Transverse colon (tissue), 4 donors: ENCODE measurements at places on chromosomes 6 and 20. TPM values are rescaled to one million over a fixed set of nuclear protein-coding genes. Genes with fewer than 3 reads are reported as not detected.

Gene CCM2L
- 2.9 TPM for total RNA-seq

Gene KIZ
- total RNA-seq = 38.3 TPM

Gene TGM3
- total RNA-seq = 0.14 TPM

Gene RIMS1
- total RNA-seq = 0.41 TPM

Gene SIRPA
- total RNA-seq = 9.0 TPM

Gene FUT9
- under 0.01 TPM for total RNA-seq

Gene TSHZ2
- total RNA-seq = 5.4 TPM

Gene HLA-DOB
- total RNA-seq = not detected

Gene HSPA12B
- total RNA-seq = 3.2 TPM

GRCh38 chr20:33158637-33159385 lies 9.1 kb upstream of the BPIFA2 start:
- DNase-seq = no peak

- no peak for DNase-seq
Observed at GRCh38 chr20:19789446-19789845, 31.4 kb downstream of the RIN2 start.

GRCh38 chr20:4062721-4063606 lies 47.6 kb upstream of the RNF24 start:
- no peak for DNase-seq

DNA sequence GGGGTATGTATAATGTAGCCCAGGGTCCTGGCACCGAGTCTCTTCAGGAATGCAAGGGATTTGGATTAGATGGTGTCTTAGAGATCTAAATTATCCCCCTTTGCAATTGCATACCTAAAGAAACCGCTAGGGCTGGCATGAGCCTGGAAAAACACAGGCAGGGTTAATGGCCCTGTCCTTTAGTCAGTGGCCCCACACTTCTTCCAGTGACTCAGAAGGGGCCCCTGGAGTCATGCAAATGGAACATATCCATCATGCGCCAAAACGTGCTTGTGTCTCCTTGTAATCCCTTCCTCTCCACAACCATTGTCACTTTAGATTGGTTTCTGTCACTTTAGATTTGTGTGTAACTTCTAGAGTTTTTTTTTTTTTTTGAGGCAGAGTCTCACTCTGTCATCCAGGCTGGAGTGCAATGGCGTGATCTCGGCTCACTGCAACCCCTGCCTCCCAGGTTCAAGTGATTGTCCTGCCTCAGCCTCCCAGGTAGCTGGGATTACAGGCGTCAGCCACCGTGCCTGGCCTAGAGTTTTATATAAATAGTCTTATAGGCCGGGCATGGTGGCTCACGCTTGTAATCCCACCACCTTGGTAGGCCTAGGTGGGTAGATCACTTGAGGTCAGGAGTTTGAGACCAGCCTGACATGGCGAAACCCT lies 8.7 kb upstream of the MYBL2 start:
- DNase-seq = no peak

DNA sequence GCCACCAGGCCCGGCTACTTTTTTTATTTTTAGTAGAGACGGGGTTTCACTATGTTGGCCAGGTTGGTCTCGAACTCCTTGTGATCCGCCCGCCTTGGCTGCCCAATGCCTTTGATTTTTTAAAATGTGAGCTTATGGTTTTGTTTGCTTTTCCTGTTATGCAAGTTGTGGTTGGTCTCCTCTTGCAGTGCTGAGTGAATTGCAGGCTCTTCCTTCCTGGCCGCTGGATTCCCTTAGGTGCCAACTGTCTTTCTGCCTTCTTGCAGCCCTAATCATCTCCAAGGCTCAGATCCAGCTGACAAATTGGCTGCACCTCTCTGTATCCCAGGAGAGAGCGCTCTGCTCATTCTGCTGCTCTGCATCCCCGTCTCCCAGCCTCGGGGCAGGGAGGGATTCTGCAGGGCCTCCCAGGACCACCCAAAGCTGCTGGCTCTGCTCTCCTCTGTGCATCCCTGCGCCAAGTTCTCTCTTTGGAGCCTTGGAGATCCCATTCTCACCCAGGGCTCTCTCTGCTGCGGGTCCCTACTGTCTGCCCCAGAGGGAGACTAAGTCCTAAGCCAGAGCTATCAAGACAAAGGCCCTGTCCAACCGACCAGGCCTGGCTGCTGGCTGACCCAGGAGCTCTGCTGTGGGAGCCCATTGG lies 14.1 kb upstream of the EMILIN3 start:
- no peak for DNase-seq

DNA sequence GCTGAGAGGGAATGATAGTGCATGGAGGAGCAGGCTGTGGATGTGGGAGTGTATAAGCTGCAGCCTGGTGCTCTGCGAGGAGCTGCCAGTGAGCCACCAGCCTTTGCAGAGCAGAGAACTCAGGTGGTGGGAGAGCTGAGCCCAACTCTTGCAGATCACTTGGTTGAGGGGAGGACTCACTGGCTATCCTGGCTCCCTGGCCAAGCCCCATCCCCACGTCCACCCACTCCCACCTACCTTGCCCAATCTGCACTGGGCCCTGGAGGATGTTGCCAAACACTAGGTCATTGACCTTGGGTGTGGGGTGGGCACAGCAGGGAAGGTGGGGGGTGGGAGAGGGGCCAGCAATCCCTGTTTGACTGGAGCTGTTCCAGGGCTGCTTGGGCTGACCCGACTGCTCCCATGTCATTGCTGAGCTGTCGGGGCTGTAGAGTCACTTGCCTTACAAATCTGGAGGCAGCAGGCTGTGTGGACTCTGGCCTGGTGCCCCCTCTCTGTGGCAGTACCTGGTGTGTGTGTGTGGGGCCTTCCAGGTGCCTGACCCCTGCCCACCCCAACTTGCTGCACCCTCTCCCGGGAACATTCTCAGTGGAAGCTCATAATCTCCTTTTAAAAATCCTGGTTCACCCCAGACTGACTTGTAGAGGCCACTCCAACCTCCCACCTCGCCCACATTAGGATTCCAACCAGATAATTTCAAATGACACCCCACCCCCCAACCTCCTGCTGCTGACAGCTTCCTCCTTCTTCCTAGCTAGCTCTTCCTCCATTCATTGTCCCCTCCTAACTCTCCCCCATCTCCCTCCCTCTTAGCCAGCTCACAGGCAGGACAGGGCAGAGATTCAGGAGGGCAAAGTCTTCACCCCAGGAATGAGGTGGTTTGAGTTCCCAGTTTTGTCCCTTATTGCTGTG lies 162.3 kb downstream of the MRPL14 start:
- DNase-seq = no peak

DNA sequence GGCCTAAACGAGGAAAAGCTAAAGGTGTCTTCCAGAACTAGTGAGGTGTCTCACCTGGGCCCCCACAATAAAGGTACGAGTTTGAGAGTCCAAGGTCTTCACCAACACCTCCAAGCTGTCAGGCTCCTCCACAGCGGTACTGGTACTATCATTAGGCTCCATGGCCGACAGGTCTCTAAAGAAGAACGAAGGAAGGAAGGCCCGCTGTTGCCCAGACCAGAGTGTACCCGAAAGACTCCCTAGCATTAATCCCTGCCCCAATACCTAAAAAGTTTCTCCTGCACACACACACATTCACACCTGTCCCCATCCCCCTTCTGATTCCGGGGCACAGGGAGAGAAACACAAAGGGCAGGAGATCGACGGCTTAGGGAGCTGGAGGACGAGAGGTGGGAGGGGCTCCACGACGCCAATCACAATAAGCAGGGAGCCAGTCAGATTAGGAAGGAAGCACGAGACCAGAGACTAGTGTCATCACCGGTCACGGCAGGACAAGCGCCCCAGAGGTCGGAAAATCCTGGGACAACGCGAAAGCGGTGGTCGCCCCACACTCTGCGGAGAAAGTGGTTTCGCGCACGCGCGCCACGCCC lies 764 bp downstream of the BAG6 start:
- peak; percentile 80 for DNase-seq

GRCh38 chr6:44190715-44191114 lies 26.0 kb upstream of the MYMX start:
- no peak for DNase-seq

- no peak for DNase-seq
Observed at GRCh38 chr6:14511061-14511586, 393.6 kb downstream of the CD83 start.

DNA sequence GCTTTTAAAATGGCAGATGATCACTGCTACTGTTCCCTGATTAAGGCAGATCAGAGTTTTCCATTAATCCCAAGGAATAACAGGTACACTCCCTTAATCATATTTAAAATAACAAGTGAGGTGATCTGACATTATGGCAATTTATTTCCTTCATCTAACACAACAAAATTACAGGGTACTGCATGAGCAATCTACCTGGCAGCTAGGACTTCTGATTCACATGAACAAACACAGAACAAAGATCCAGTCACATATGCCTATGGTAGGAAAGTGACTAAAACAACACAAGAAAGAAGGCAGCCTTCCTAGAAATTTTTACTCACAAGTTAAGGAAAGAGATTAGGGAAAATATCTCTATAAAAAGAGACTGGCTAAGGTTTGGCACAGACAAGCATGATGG lies 33.2 kb downstream of the MAP7 start:
- DNase-seq = no peak

DNA sequence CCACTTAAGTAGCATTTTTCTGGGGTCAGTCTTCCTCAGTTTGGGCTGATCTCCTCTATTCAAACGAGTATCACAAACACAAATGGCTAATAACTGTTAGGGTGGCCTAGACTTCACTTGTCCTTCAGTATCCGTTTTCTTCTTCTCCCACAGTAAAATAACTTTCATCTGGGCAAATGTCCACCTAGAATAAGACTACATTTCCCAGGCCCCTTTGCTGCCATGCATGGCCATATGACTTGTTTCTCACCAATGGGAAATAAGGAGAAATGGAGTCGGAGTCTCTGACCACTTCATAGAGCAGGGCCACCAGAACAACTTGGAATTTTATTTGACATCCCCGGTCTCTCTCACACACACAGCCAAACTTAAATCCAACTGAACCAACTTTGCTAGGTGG lies 51.4 kb downstream of the SULF2 start:
- no peak for DNase-seq

DNA sequence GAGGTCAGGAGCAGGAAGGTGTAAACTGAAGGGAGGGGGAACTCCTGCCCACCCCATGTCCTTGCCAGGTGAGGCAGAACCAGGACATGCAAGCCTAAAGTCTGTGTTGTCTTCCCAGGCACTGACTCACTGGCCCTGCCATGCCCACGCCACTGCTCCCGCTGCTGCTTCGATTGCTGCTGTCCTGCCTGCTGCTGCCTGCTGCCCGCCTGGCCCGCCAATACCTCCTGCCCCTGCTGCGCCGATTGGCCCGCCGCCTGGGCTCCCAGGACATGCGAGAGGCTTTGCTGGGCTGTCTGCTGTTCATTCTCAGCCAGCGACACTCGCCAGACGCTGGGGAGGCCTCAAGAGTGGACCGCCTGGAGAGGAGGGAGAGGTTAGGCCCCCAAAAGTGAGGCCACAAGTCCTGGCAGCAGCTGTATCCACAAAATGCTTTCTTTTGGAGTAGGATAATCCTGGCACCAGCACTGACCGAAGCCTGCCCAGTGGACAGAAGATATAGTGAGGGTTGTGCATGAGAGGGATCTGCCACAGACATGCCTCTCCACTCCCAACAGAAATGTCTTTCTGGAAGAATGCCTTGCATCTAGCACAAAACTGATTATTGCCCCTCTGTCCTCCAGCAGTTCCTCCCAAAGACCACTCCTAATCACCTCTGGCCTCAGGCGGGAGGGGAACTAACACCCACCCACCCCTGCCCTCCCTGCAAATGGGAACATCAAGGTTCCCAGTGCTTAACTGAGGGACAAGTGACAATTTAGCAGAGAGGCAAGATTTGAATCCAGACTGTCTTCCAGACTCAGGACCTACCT lies 812 bp downstream of the MYMX start:
- peak; percentile 42 for DNase-seq

DNA sequence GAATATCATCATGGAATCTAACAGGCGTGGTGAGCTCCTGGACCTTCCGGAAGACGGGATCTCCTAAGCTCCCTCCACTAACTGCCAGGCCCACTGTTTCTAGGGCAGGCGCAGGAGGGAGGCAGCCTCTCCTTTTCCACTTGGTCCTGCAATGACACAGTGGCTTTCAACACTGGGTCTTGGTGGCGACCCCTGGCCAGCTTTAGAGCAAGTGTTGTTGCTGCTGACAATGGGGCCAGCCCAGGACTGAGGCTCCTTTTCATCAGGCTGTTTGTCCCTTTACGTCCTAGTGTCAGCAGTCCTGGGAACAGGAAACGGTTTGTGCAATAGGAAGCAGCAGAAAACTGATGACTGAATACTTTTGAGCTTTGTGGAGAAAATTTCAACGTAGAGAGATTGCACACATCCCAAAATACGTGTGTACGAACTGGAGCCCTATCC lies 9.7 kb upstream of the QKI start:
- peak; percentile 25 for DNase-seq

DNA sequence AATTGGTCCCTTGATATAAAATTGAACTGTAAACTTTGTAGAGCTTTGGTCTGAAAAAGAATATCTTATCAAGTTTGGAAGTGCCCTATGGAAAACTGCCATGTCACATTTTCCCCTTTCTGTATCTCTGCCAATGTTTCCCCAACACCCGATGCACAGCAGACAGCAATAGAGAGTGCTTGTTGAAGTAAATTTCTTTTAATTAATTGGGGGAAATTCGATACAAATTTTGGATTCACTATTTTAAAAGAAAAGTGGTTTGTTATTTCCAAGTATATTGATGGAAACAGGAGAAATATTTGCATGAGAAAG lies 208.1 kb downstream of the OGFRL1 start:
- no peak for DNase-seq

DNA sequence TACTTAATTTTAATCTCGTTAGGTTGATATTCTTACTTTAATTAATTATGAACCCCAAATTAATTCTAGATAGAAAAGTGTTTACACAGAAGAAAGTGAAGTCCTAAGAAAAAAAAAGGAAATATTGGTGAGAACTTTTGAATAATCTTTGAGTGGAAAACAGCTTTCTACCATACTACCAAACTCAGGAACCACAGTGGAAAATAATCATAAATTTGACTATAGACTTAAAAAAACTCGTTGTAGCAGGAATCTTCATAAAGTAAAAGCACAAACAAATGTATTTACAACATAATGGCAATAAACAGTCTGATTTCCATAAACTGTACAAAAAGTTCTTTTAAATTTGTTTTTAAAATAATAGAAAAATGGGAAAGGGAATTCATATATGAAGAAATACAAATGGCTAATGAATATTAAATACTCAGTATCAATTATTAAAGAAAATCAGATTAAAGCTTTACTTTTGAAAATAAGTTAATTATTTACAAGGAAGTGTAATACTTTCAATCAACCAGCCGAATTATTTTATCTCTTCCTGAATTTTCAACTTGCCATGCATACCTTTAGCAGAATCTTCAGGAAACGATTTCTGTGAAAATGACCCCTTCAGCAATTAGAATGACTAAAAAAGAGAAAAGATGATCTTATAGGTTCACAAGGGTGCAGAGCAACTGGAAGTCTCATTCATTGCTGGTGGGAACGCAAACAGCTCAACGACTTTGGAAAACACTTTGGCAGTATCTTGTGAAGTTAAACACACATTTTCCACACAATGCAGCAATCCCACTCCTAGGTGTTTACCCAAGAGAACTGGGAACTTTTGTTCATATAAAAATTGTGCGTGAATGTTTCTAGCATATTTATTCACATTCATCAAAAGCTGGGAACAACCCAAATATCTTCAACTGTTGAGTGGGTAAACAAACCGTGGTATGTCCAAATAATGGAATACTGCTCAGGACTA lies 38.5 kb upstream of the BMP6 start:
- DNase-seq = no peak

GRCh38 chr20:47817573-47817972 lies 32.3 kb upstream of the SULF2 start:
- no peak for DNase-seq

GRCh38 chr6:28907394-28907793 lies 16.4 kb downstream of the TRIM27 start:
- DNase-seq = no peak

GRCh38 chr6:10721850-10722569 lies 860 bp upstream of the TMEM14C start:
- DNase-seq = no peak

GRCh38 chr20:50252701-50253100 lies 62.1 kb downstream of the CEBPB start:
- no peak for DNase-seq
